ENCODE measurements at places on chromosomes 12 and 14. TPM values are rescaled to one million over a fixed set of nuclear protein-coding genes. Genes with fewer than 3 reads are reported as not detected.

DNA sequence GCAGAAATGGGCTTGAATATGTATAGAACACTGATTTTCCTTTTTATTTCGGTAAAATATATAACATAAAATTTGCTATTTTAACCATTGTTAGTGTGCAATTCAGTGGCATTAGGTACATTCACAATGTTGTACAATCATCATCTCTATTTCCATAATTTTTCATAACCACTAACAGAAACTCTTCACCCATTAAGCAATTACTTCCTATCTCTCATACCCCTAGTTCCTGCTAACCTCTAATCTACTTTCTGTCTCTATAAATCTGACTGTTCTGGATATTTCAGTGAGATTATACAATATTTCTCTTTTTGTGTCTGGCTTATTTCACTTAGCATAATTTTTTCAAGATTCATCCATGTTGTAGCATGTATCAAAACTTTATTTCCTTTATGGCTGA lies 8.9 kb upstream of the RNF212B start:
- no peak for DNase-seq

- no peak for DNase-seq
Measured at GRCh38 chr12:62288328-62288727, 28.1 kb downstream of the USP15 start.

- DNase-seq = no peak
Measured at GRCh38 chr14:104877806-104878550, 12.9 kb downstream of the CEP170B start.

DNA sequence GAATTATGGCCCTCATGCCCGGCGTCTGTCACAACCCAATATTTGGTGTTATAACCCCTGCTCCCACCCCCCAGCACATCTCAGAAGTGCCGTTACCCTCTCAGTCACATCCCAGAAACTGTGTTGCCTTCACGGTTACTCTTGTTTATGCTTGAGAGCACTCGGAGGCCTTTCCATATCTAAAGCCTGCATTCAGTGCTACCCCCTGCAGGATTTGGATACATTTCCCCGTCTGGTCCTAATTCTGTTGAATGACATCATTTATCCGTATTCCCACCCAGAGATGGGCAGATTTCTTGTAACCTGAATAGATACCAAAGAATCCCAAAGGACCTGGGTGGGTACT lies 19.1 kb upstream of the FOS start:
- DNase-seq = no peak

DNA sequence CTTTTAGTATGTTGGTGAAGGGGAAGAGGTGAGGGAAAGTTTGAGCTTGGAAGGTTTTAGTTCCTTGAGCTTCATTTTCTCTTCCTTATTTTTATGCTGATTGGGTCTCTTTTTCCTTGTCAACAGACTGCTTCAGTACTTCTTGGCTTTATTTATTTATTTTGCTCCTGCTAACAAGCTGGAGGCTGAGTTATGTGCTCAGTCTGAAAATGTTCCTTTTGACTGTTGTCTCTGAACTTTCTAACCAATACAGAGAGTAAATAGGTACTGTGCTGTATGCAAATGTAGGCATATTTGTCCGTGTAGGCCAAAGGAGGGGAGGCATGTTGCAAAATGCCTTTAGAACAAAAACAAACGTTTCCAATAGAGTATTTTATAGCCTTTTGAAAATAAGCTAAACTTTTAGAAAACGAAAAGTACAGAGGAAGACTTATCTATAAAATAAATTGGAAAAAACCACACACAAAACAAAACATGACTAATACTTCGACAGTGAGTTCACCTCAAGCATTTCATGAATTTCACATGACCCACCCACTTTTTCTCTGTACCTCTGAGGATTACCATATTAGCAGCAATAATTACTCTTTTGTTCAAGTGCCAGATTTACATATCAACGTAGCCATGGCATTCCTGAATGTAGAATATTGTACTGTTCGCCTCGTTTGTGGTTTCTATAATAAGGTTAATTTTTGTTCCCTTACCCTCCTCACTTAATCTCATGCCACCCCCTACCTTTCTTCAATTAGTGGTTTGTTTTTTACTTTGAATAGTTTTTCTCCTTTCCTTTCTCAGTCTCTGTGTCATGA lies 4.7 kb upstream of the CREBL2 start:
- no peak for DNase-seq

- DNase-seq = no peak
Measured at GRCh38 chr12:113186033-113186365, 478 bp downstream of the RITA1 start.

DNA sequence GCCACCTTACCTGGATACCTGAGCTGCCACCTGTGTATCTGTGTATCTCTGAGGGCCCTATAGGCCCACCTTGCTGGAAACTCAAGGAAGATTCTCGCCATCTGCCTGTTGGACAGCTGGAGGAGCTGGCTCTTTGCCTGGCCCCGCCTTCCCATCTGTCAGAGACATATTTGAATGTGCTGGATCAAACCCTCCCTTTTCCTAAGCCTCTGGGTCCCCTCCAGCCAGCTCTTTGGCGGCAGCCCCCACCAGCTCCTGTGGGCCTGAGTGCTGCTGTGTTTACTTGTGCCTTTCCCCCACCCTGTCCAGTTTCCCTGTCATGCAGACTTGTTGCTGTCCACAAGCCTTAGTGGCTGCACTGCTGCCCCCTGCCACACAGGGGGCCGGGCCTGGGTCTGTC lies 55.9 kb upstream of the SRSF5 start:
- peak; percentile 88 for DNase-seq

- DNase-seq = no peak
Measured at GRCh38 chr12:72081777-72082176, 143.1 kb downstream of the TPH2 start.

DNA sequence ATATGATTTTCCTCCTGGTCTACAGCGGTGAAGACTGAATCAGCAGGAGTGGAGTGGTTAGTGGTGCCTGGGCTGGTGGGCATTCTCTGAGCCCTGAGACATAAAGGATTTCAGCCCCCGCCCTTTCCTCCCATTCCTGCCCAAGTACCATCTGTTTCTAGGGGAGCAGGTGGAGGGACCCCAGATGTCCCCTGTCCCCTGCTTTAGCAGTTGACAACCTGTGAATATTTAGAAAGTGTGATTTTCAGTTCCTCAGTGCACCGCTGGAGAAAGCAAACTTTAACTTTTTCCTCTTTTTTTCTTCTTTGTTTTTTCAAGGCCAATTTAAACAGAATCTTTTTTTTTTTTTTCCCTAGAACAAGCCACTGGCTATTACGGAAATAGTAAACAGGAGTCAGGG lies 163.8 kb upstream of the MYL2 start:
- no peak for DNase-seq

GRCh38 chr12:93976024-93976423 lies 172.4 kb upstream of the PLXNC1 start:
- no peak for DNase-seq

GRCh38 chr14:67429510-67430205 lies 17.7 kb upstream of the PLEK2 start:
- DNase-seq = no peak

GRCh38 chr14:69263364-69263763 lies 3.4 kb downstream of the GALNT16 start:
- DNase-seq = peak; percentile 87

DNA sequence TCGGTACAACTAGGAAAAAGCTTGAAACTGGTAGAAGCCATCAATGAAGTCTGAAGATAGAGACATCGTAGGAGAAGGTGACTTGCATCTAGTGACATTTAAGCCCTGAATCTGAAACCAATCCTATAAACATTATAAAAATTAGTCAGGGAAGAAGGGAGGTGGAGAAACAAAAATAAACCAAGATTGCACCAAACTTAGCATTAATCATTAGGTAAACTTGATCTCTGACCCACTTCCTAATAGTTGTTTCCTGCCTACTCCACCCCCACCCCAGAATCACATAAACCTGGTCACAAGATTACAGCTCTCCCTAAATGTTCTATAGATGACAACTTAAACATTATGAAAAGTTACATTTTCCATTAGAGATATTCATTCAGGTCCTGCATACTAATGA lies 40.4 kb downstream of the TSPAN19 start:
- DNase-seq = no peak

- peak; percentile 89 for DNase-seq
Measured at GRCh38 chr12:52058631-52059361, 7.6 kb downstream of the NR4A1 start.

GRCh38 chr14:42671636-42672035 lies 1065.0 kb downstream of the LRFN5 start:
- DNase-seq = no peak

- DNase-seq = no peak
Measured at GRCh38 chr12:62512901-62513300, 46.3 kb downstream of the MON2 start.

DNA sequence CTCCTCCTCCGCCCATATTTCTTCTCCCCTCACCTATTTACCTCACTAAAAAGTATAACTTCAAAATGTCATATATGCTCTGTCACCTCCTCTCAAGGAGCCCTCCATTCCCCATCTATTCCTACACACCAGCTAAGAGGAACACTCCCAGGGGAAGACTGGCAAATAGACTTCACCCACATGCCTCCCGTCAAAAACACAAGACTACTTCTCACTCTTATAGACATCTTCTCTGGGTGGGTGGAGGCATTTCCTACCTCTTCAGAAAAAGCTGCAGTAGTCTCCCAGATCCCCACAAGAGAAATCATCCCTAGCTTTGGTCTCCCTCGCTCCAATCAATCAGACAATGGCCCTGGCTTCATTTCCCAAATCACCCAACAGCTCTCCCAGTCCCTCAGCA lies 66.2 kb downstream of the MOK start:
- DNase-seq = no peak

DNA sequence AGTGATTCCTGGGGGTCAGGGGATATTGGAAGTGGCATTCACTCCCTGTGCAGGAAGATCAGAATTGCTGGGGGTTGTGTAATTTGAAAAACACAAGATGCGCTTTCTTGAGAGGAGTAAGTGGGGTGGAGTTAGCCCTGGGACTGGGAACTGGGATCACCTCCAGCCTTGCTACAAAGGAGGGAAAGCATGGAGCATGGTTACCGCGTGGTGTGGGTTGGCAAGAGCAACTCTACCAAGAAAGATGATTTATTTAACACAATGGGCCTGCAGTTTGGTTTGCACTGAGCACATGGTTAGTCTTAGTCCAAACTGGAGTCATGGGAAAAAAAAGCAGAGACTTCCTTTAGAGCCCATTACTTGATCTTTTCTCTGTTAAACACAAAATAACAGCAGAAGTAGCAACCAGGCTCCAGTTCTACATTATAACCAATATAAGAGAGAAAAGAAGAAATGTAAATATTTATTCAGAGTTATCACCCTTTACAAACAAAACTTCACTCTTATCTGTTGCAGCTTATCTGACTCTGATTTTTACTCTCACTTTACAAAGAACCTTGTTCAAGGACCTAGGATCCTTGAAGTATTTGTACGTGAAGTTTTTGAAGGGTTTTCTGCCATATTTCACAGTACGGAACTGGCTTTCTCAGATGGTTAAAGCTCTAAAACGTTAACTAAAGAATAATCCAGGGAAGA lies 2.1 kb upstream of the NIN start:
- no peak for DNase-seq

- DNase-seq = no peak
Measured at GRCh38 chr14:89187501-89187900, 229.5 kb downstream of the FOXN3 start.

GRCh38 chr14:28758253-28758884 lies 8.2 kb upstream of the FOXG1 start:
- DNase-seq = no peak

GRCh38 chr12:132267873-132268272 lies 61.5 kb downstream of the GALNT9 start:
- DNase-seq = no peak

NXPH4 gene
- polyA plus RNA-seq = 0.13 TPM

KLRD1 gene
- 0.60 TPM for polyA plus RNA-seq

CMA1 gene
- 1.2 TPM for polyA plus RNA-seq

PRH2 gene
- not detected for polyA plus RNA-seq

SDSL gene
- polyA plus RNA-seq = 33.0 TPM

OTUB2 gene
- 0.60 TPM for polyA plus RNA-seq

ACTN1 gene
- 20.1 TPM for polyA plus RNA-seq

PTPRQ gene
- not detected for polyA plus RNA-seq
